Vagina (tissue), 2 donors: ENCODE measurements at places on chromosomes 13 and 19. TPM values are rescaled to one million over a fixed set of nuclear protein-coding genes. Genes with fewer than 3 reads are reported as not detected.

F2RL3 gene
- total RNA-seq = 8.3 TPM

PSG6 gene
- total RNA-seq = not detected

ADGRE2 gene
- 4.9 TPM for total RNA-seq

PGLYRP2 gene
- total RNA-seq = not detected

BRME1 gene
- total RNA-seq = 12.0 TPM

HIPK4 gene
- total RNA-seq = 0.74 TPM

OXGR1 gene
- total RNA-seq = 0.74 TPM

IFNL1 gene
- total RNA-seq = not detected

NUCB1 gene
- total RNA-seq = 151 TPM

PLIN5 gene
- total RNA-seq = 8.8 TPM

FPR3 gene
- 4.2 TPM for total RNA-seq

PPP1R15A gene
- total RNA-seq = 52.1 TPM

APOC1 gene
- 14.5 TPM for total RNA-seq

PTGER1 gene
- not detected for total RNA-seq

CACNG7 gene
- total RNA-seq = not detected

SULT2B1 gene
- 43.0 TPM for total RNA-seq

KIR3DL1 gene
- not detected for total RNA-seq

UQCR11 gene
- 79.8 TPM for total RNA-seq

PGLYRP1 gene
- not detected for total RNA-seq

CEACAM3 gene
- total RNA-seq = not detected

LRRC63 gene
- total RNA-seq = 0.49 TPM

SLITRK6 gene
- total RNA-seq = 0.74 TPM

MADCAM1 gene
- 0.49 TPM for total RNA-seq

SYCN gene
- not detected for total RNA-seq

CACNA1A gene
- total RNA-seq = 8.6 TPM

SMIM24 gene
- total RNA-seq = not detected

NKPD1 gene
- total RNA-seq = 14.0 TPM

CLDND2 gene
- not detected for total RNA-seq

GDF15 gene
- 25.5 TPM for total RNA-seq

HSPH1 gene
- 75.4 TPM for total RNA-seq

ZNF845 gene
- total RNA-seq = 5.2 TPM

DCLK1 gene
- 36.1 TPM for total RNA-seq

HIF3A gene
- total RNA-seq = 155 TPM

CD209 gene
- total RNA-seq = 8.8 TPM

ZNF726 gene
- 2.5 TPM for total RNA-seq

NCR1 gene
- 2.7 TPM for total RNA-seq

MEF2B gene
- not detected for total RNA-seq

FCHO1 gene
- 12.3 TPM for total RNA-seq

PRSS57 gene
- total RNA-seq = not detected

PLEKHF1 gene
- 37.1 TPM for total RNA-seq

ALKBH7 gene
- total RNA-seq = 77.1 TPM

DAPK3 gene
- 62.4 TPM for total RNA-seq

PPP1R37 gene
- total RNA-seq = 23.8 TPM

MTUS2 gene
- total RNA-seq = 0.74 TPM

PPAN gene
- 55.2 TPM for total RNA-seq

HRC gene
- total RNA-seq = 0.25 TPM
